ENCODE measurements at places on chromosomes 11 and 22.

DNA sequence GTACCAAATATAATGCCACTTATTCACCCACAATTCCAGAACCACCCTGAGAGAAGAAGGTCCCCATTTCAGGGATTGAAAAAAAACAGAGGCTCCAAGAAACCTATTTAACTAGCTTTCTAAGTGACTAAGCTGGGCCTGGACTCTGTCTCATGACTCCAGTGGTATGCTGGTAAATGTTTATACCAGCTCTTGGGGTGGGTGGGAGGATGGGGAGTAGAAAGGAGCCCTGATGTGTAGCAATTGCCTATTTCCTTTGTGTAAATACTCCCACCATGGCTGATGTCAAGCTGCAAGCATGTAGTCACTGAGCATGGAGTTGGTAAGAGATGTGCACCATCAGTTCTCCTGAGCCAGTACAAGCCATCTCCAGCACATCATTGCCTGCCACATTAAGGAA lies 2.8 kb downstream of the PRG3 start:
- DNase-seq: no peak

GRCh38 chr11:87219266-87219665 lies 181.5 kb downstream of the TMEM135 start:
- no peak for DNase-seq

- no peak for DNase-seq
Measured at GRCh38 chr11:69808667-69809086, 10.5 kb downstream of the FGF3 start.

- DNase-seq: no peak
Measured at GRCh38 chr11:18080451-18080850, 25.4 kb downstream of the SAAL1 start.

DNA sequence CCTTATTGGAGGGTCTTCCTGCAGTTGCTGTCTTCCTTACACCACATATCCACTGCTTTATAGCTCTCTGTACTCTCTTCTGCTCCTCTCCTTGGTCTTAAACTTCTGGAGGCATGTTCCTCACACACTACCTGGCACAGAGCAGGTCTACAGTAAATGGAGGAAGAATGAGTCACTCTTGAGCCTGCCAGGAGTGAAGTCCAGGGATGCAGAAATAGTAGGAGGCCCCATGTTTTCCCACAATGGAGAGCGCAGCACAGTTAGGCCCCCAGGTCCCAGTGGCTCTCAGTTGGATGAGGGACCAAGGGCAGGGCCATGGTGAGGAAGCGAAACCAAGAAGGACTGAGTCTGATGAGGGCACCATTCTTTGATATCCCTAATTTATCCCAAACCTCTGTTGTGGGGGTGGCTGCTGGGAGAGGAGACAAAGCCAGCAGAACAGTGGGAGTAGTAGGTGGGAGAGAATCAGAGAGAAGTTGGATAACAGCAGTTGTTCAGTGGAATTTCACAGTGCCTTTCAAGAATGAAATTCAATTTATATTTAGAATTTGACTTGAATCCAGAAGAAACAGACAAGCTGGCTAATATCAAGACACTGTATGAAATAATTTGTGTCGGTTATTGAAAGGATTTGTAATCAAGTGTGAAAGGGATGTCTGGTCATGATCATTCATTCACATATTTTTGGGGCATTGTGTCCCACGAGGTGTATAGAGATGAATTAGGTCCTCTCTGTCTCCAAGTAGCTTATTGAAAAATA lies 187.8 kb downstream of the HIPK3 start:
- no peak for DNase-seq

- DNase-seq: no peak
Measured at GRCh38 chr11:75795276-75796090, 19.5 kb upstream of the UVRAG start.

- DNase-seq: no peak
Measured at GRCh38 chr11:104214517-104214916, 50.6 kb upstream of the PDGFD start.

- peak; percentile 43 for DNase-seq
Measured at GRCh38 chr11:1054143-1055108, 17.9 kb upstream of the MUC6 start.

DNA sequence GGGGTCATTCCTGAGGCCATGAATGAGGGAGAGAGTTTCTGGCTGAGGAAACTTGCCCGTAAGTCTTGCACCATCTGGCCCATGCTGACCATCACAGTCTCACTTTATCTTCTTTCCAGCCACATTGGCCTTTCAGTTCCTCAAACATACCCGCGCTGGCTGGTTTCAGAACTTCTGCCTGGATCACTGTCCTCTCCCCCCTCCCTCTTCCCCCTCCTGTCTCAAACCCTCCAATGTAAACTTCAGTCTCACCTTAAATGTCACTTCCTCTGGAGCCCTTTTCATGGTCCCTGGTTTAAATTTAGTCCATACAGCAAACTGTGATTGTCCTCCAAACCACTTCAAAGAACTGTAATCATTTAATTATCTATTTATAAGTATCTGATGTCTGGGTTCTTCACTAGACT lies 3.7 kb upstream of the TMEM109 start:
- DNase-seq: no peak

DNA sequence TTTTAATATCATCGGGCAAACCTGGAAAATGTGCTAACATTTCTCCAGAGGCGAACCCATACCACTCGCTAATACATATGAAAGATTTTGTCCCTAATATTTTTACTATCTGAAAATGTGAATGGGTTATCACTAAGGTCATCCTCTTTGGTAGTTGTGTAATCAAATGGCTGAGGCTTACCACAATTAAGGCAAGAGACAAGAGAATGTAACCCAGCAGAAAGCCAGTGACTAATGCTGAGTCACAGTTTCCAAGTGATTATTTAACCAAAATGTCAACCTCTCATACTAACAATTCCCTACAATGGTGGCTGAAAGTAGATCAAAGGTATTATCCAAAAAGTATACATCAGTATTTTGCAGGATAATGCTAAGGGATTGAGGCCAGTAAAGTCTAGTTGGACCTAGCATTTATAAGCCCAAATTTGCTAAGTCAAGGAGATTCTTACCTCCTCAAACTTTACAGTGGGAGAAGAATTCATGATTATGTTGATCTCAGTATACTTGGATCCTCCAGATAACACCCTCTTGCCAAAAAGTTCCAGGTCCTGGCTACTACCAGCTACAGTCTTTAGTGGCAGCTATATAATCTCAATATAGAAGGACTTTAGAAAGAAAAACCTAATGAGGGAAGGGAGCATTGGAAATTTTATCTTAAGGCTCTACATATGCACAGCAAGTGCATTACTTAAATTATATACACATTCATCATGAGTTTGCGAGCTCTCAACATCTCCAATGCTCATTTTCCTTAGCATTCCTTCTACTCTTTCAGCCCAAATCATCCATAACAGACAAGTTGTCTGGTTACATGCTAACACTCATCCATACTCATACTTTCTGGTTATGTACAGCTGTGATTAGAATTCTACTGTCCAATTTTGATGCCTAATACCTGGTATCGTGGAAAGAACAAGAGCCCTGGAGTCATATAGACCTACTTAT lies 25.4 kb downstream of the SIK3 start:
- no peak for DNase-seq

- no peak for DNase-seq
Measured at GRCh38 chr11:2399488-2400068, 972 bp upstream of the TSSC4 start.

- DNase-seq: peak; percentile 78
Measured at GRCh38 chr11:66100272-66101065, 30.4 kb downstream of the PACS1 start.

GRCh38 chr11:66159324-66159984 lies 89.4 kb downstream of the PACS1 start:
- no peak for DNase-seq

GRCh38 chr22:47914481-47915097 lies 1152.1 kb downstream of the TBC1D22A start:
- no peak for DNase-seq

DNA sequence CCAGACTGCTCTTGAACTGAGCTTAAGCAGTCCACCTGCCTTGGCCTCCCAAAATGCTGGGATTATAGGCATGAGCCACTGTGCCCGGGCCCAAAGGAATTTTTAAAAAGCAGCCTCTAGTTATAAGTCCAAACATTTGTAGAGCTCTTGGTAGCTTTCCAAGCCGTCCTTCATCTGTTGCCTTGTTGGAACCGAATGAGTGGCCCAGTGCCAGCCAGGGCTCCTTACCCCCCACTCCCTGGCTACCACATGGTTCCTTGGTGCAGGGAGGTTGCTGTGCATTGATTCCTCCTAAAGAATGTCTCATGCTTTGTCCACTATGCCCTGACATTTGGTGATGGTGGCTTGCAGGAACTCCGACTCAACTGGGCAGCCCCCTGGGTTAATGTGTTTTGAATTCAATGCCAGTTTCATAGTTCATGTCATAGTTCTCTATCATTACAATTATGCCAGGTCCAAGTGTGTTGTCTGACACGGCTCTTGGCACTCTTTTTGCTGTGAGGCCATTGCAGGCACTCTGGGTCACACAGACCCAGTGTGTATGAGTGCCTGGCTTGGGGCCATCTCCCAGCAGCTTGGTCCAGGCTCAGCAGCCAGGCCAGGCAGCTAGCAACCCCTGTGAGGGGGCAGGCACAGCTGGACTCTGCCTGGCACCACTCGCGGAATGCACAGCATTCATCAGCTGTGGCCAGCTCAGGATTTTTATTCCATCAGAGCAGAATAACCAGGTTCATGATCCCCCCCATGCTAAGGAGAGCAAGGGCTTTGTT lies 13.3 kb upstream of the MICALL1 start:
- DNase-seq: peak; percentile 72

GRCh38 chr22:35914357-35914664 lies 114.3 kb downstream of the RBFOX2 start:
- no peak for DNase-seq

DNA sequence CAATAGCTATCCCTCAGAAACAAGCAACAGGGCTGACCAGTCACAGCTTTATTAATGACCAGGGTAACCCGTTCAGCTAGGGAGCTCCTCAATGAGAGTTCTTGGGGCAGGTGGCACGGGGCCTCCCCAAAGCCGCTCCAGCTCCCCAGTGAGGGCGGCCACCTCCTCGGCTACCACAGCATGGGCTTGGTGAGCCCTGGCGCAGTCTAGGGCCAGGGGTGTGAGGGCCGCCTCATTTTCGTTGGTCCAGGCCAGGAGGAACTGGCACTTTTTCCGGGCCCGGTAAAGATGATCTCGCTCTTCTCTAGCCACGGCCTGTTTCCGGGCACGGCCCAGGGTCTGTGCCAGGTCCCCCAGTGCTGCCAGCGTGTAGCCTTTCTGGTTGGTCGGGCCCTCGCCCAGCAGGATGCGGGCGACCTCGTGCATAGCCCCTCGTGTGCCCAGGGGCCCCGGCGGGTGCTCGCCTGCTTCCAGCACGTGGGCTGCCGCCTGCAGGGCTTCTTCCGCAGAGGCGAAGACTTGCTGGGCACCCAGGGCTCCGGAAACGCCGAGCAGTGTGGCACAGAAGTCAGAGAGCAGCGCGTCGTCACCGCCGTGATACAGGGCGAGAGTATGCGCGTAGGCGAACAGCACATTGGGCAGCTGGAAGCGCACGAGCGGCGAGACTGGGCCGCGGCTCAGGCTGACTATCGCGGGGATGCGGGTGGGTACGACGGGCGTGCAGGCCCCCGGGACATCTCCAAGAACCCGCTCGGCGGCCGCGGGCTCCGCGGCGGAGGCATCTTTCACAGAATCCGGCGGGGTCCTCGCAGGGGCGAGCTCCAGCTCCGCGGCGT lies 913 bp downstream of the ZNHIT2 start:
- peak; percentile 20 for DNase-seq

DNA sequence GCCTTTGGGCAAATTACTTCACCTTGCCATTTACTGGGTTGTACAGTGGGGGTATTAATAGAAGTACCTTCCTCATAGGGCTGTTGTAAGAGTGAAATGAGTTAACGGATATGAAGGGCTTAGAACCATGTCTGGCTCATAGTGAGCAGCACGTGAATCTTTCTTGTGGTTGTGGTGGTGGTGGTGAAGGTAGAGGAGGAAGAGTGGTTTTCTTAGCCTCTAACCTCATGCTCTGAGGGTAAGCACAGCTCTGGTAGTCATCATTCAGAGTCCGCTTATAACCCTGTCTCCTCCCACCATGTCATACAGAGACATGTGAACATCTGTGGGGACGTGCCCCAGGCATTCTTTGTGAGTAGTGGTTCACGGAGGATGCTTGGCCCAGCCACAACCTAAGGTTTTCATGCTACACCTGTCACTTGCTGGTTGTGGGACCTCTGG lies 43.6 kb downstream of the TEAD1 start:
- DNase-seq: no peak

- no peak for DNase-seq
Measured at GRCh38 chr11:127182586-127183203, 182.1 kb upstream of the KIRREL3 start.

DNA sequence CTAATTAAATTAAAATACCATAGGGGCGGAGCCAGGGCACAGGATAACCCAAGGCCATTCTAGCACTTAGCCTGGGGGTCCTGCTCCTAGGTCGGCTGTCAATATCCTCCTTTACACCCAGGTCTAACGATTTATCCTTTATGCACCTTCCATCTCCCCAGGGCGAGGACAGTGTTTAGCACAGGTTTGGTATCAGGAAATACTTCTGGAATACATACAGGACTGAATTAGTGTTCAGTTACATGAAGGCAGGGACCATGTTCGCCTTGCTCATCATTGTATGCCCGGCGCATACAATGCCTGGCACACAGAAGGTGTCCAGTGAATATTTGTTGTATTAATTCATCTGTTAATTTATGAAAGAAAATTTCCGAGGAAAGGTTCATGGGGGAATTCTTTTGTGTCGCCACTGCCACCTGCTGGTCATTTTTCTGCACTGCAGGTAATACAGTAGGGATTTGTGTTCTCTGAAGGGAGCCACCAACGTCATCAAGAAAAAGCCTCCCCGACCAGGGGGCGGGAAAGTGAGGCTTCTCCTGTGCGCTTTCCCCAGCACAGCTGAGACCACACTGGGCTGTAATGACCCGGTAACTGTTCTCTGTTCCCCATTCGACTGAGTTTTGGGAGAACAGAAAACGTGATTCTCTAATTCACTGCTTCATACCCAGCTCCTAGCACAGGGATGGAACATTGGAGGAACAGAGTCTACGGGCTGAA lies 68.7 kb upstream of the ASPHD2 start:
- DNase-seq: peak; percentile 42
